ENCODE measurements at places on chromosomes 4 and X.

GRCh38 chr4:77146186-77147078 lies 10.6 kb upstream of the CCNG2 start:
- DNase-seq = no peak

GRCh38 chr4:145531859-145532258 lies 50.2 kb downstream of the SMAD1 start:
- no peak for DNase-seq

- no peak for DNase-seq
These were observed 36.4 kb downstream of the TMEM154 start for GRCh38 chr4:152643153-152644035.

- DNase-seq = no peak
These were observed 390.3 kb downstream of the ARHGAP24 start for GRCh38 chr4:85865256-85865655.

- DNase-seq = no peak
These were observed 124.6 kb upstream of the ACSL4 start for GRCh38 chrX:109857584-109858228.

DNA sequence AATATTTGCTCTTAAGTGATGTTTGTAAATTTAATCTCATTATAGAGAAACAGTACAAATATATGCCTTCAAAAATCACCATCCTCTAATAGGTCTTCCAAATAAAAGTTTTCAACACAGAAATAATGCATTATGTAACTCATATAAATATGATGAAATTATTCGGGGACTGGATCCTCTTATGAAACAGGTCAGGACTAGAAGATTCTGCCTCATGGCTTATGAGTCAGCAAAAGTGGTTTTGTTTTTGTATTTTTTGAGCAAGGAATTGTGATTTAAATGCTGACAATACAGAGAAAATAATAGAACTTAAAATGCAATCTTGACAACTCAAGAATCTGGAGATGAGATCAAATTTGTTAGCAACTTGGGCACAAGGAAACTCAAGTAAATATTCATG lies 179.7 kb upstream of the NDP start:
- no peak for DNase-seq

- no peak for DNase-seq
These were observed 10.2 kb downstream of the SDAD1 start for GRCh38 chr4:75980576-75980975.

DNA sequence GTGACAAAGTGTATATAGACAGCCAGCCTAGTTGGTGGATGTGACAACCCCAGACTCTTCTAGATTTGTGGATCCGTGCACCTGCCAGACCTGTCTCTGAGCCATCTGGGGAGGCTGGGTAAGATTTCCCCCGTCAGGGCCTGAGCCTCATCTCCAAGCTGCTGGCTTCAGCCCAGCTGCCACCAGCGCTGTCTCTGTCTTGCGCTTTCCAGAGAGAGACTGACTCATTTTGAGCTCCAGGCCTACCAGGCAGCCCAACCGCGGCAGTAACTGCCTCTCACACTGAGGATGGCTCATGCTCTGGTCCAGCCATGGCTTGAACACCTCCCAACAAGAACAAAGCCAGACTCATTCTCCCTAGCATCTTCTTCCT lies 26.4 kb downstream of the NOP14 start:
- no peak for DNase-seq

DNA sequence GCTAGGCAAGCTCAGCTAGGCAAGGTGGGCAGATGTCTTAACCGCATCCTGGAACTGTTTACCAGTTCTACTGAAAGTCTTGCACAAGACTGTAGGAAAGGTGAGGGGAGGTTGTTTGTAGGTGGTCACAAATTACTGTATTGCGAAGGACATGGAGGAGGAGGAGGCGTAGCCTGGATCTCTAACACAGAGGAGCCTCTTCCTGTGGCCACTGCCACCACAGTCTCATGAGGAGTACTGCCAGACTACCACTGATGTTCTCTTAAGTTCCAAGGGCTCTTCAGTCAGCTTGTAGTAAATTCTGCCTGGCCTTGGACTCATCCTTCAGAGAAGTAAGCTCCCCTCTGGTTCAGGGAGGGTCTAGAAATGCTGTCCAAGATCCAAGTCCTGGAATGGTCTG lies 258.6 kb downstream of the FAT4 start:
- DNase-seq = no peak

GRCh38 chr4:15149234-15149838 lies 147.1 kb downstream of the CPEB2 start:
- no peak for DNase-seq

DNA sequence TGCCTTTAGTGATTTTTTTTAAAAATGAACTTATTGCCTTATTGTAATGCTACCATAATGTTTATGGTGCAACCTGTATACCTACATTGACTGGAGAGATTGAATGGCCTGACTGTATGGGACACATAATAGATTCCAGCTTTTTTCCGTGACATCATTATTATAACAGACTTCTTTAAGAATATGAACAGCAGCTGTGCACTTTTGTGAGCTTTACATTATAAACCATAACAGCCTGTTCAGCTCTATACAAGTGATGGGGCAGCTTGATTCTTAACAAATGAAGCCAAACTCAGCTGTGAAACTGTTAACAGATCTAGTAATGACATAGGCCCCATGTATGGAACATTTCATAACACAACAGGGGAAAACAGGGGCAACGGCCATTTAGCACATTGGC lies 187.0 kb downstream of the BMPR1B start:
- no peak for DNase-seq

GRCh38 chr4:26992657-26993361 lies 132.2 kb downstream of the STIM2 start:
- no peak for DNase-seq

DNA sequence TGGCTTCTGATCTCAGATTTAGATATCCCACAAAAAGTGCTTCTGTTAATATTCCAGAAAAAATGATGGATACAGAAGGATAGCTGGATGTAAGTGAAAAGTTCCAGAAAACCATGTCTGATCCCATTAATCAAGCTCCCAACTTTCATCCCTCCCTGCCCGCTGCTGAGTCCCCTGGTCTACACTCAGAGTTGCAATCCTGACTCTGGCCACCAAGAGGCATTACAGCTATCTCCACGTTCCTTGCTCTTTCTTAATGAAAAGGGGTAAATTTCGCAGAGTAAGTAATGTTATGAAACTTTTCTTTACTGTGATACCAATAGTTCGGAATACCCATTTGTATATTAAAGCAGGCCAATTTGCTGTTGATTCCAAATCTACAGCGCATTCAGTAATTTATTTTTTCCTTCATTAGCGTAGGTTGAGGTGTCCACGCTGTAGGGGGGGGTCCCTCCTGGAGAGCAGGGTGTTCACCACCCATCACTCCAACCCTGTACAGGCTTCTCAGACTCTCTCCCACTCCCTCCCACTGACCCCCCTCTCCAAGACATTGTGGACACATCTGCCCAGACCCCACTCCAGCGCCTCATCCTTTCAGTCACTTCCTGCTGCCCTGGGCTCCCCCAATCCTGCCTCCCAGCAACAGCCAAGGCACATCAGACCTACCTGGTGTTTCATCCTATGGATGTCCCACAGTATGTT lies 55.1 kb downstream of the RAB40A start:
- no peak for DNase-seq

- no peak for DNase-seq
These were observed 223.7 kb upstream of the DIPK2B start for GRCh38 chrX:45424326-45424725.

- DNase-seq = no peak
These were observed 48.4 kb upstream of the KIT start for GRCh38 chr4:54609310-54609709.

- no peak for DNase-seq
These were observed 596.3 kb downstream of the FAT4 start for GRCh38 chr4:125911058-125911457.

- DNase-seq = no peak
These were observed at the start of gene CWH43 for GRCh38 chr4:48985976-48986653. TSS of gene CWH43 (plus strand) at chr4:48986275. CDS start at chr4:48986430, 155 bp downstream.

GRCh38 chr4:121712001-121712651 lies 15.3 kb upstream of the ANXA5 start:
- DNase-seq = no peak

GRCh38 chr4:144421839-144422565 lies 224.0 kb upstream of the HHIP start:
- DNase-seq = no peak

- no peak for DNase-seq
These were observed 277.1 kb upstream of the TENM3 start for GRCh38 chr4:181966104-181966551.

- no peak for DNase-seq
These were observed 644.1 kb upstream of the TENM3 start for GRCh38 chr4:181599134-181599533.
